NCI-H146 (cell line): ENCODE measurements at places on chromosomes 11 and 22.

GRCh38 chr22:24402460-24403192, 24.8 kb upstream of the ADORA2A start:
- DNase-seq = no peak

DNA sequence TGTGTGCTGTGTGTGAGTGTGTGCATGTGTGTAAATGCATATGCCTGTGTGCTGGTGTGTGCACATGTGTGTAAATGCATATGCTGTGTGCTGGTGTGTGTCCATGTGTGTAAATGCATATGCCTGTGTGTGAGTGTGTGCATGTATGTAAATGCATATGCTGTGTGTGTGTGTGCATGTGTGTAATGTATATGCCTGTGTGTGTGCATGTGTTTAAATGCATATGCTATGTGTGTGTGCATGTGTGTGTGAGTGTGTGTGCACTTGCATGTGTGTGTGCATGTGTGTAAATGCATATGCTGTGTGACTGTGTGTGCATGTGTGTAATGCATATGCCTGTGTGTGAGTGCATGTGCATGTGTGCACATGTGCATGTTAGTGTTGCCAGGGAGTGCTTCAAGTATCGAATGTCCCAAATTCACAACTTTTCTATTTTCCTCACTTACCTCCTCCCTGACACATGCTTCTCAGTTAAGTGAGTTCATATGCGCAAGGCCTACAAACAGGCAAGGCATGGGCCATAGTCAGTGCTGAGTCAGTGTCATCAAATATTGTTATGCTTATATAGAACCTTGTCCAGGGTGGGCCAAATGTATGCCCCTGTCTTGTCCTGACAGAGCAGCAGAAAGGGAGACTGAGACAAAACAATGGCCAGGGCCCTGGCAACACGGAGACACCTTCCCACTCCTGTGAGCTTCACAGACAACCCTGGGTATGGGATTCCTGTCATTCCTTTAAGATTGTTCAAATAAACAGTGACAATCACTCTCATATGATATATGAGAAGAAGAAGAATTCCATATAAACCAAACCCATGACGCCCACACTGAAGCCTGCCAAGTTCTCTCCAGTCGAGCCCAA, 38.6 kb downstream of the GGTLC2 start:
- no peak for DNase-seq

DNA sequence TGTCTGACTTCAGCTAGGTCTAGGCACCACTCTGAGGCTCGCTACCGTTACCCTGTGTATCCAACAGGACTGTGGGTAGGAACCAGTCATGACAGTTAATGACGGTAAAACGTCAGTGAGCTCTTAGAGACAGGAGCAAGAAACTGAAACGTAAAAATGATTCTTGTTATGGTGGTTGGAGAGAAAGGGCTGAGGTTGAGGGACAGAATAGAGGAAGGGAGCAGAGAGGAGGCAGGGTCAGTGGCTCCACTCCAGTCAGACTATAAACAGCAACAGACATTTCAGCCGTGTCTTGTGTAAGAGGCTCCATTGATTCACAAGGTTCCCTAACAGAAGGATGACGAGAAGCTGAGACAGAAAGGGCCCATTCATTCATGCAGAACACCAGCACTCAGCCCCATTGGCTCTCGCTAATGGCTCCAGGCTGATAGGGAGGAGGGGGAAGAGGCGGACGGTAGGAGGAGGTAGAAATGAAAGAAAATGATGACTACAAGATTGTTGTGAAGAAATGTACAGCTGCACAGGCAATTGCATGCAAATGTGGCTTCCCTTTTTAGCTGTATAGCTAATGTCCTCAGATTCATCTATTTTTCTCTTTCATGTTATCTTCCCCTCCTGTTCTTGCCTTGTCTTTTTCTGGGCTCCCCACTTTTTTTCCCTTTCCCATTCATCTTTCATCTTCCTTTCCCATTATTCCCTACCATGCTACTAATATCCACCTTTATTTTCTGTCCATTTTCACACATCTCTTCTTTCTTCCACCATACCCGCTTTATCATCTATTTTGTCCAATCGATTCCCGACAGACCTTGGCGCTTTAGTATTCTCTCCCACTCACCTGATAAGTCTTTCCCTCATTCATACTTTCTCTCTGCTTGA, 34.3 kb downstream of the ETS1 start:
- DNase-seq = no peak

GRCh38 chr11:20226933-20227332, 66.7 kb upstream of the DBX1 start:
- DNase-seq = no peak

DNA sequence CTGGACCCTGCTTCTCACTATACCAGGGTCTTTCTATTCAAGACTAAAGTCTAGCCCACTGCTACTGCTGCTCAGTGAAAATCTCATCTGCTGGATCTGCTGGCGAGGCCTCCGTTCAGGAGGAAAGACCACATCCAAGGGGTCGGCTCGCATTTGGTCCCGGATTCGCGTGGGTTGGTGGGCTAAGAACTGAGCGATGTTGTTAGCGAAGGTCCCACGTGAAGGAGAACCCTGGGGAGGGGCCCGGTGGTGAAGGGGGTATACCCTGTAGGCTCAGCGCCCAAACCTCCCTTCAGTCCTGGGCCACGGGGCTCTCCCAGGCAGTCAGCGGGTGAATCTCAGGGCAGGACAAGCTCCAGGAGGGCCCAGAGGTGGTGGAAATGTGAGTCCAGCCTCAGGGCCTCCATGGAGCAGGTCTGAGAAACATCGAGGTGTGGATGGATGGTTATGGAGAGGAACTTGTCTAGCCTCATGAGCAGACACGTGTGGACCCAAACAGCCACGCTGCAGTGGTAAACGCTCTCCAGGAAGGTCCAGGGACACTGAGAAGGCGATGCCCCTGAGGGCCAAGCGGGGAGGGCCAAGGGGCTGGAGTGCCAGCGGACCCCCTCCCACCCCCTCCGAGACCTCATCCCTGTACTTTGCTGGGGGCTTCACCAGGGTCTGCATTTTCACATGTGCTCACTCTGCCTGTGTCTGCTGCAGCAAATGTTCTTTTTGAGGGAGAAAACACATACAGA, 152.3 kb downstream of the CTTN start:
- DNase-seq = no peak

- peak; percentile 84 for DNase-seq
Observed at GRCh38 chr11:59262177-59262818, 49.6 kb upstream of the MPEG1 start.

- DNase-seq = no peak
Observed at GRCh38 chr22:48061726-48062125, 1299.3 kb downstream of the TBC1D22A start.

DNA sequence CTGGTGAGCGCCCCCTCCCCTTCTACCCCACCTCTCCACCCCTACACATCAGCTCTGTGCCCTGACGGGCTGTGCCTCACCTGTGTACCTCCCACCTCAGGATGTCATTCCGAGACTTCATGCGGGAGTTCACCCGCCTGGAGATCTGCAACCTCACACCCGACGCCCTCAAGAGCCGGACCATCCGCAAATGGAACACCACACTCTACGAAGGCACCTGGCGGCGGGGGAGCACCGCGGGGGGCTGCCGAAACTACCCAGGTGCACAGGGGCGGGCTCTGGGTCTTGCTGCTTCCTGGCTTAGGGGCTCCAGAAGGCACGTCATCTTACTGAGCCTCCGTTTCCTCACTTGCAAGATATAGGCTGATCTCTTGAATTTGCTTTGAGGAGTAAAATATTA, 6.8 kb downstream of the CAPN1 start:
- no peak for DNase-seq

DNA sequence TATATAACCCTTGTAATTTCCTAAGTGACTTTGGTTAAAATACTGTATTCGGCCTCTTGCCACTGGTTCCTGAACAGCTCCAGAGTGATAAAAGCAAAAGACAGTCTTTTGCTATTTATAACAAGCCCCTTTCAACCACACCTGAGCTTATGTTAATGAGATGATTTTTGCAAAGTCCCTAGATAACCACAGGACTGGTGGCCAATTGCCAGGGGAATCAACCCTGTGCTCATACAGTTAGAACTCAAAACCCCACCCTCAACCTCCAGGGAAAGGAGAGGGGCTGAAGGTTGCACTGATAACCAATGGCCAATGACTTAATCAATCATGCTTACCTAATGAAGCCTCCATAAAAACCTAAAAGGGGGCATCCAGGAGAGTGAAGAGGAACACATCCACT, 77.9 kb downstream of the SIK3 start:
- no peak for DNase-seq

DNA sequence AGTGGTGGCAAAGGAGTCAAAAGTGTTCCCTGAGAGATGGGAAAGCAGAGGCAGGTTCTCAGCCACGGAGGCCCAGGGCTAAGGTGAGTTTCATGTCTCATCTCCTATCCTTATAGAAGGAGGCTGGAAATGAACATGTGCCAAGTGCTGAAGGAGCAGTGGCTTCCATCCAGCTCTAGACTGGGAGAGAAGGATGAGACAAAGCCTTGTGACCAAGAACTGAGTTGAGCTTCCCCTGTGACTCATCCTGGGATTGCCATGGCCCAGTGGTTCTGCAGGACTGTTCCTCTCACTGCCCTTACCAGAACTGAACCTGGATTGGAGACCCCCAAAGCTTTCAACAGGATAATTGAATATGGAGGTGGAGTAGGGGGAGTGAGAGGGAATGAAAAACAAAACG, 16.7 kb upstream of the OR9Q1 start:
- no peak for DNase-seq

GRCh38 chr11:1890856-1891830, 552 bp downstream of the PRR33 start:
- no peak for DNase-seq

DNA sequence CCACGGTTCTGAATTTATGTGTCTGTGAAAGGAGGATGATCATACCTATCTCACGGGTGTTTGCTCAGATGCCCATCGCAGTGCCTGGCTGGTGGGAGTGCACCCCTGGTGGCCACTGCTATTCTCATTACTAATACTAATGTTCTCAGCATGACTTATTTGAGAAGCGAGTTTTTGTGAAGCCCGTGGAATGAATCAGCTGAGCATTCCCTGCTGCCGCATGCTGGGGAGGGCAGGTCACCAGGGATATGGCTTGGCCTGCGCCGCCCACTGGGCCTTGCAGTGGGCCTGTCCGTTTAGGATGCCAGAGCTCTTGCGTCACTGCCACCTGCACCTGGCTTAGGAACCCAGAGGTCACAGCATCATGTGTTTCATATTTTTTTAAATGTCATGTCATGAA, 16.9 kb downstream of the CTTN start:
- peak; percentile 49 for DNase-seq

DNA sequence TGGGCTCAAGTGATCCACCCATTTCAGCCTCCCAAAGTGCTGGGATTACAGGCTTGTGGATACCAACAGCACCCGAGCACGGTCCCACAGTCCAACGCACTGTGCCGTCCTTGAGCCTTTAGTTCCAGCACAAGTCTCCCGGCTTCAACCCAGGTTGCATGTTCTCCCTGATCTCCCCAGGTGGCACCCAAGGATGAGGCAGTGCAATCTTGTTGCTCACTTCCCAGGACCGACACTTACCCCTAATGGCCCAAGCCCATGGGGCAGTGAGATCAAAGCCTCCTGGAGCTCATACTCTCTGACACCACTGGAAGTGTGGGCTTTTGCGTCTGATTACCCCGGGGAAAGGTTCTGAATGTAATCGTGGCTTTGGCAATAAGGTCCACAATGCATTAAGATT, 3.5 kb downstream of the PRAME start:
- no peak for DNase-seq

- no peak for DNase-seq
Observed at GRCh38 chr11:76621466-76621865, 49.1 kb downstream of the LRRC32 start.
